ENCODE measurements at places on chromosomes 5 and 9. TPM values are rescaled to one million over a fixed set of nuclear protein-coding genes. Genes with fewer than 3 reads are reported as not detected.
A peak's percentile ranks its signal among the peaks of the same experiment; 100 is the strongest.

DNA sequence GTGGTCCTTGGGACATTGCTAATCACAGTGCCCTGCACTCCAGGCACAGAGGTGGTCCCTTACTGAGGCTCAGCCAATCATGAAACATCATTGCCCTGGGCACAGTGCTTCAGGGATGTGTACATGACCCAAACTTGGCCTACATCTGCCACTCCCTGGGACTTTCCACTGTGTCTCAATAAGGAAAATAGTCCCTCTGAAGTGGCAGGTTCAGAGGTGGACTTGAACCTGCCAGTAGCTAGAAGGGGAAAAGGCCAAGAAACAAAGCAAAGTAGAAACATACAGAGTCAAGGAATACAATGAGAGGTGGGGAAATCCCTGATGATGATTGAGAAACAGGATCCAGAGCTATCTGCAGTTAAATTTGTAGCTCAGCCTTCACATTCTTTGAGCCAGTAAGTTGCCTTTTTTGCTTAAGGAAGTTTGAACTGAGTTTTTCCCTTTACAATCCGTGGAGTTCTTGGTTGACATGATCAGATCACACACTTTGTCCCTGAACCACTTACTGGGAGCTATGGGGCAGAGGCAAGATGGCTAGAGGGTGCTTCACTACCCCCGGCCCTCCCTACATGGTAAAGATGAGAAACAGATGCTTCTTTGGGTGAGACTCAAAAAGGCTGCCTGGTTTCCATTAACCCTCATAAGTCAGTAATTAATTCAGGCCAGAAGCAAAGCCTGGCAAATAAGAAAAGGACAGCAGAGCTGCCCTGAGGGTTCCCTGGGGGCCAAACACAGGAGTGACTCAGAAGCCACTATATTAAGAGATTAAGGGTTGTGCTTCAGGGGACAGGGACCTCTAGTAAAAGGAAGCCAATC, 57.6 kb downstream of the SH3TC2 start:
- DNase-seq, result no peak

DNA sequence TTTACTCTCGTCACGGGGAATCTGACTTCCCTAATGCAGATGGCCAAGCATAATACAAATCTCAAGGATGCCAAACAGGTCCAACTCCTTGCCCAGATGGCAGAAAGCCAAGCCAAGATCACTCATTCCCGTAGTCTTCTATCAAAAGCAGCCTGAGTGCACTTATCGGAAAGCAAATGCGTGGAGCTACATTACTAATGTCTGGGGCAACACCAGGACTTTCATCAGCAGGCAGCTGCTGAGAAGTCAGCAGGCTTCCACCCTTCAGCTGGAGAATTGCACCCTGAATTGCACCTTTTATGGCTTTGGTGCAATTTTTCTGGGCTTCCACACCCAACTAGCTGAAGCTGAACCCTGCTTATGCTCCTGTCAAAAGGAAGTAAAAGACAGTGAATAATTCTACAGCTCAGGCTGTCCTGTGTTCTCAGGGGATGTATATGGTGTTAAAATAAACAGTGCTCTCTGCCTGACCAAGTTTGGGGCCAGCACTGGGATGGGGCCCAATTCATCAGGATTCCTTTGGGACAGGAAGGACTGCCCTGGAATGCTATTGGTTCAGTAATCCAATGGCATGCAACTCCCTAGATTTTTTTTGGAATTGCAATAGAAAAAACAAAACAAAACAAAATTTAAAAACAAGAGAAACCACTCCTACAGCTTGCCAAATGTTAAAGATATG, 92.6 kb downstream of the DPYSL3 start:
- DNase-seq, result no peak

The C9 gene
- not detected for total RNA-seq

DNA sequence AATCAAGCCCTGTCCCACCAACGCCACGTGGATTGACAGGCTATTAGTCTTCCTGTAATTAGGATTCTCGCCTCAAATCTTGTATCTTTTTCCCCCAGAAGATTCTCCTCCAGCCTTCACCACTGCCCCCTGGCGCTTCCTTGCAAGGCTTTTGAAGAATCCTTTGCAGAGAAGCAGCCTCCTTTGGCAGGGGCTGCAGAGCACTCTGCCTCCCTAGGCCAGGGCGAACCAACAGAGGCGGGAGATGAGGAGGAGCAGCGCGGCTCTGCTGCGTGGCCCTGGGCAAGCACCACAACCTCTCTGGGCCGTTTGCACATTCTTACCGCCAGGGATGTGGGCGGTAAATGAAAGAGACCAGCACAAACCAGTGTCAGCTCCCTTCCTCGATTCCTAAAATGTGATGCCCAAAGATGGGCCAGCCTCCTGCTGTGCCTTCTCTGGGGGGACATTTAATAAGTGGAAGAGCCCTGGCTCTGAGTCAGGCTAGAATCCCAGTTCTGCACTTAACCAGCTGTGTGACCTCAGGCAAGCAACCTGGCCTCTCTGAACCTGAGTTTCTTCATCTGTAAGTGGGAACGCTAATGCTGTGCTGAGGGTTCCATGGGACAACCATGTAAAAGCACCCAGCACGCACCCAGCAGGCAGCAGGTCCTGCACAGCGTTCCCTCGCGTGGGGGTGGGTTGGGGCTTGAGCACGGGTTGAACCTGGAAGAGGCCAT, 128.6 kb downstream of the KCNIP1 start:
- no peak for DNase-seq

DNA sequence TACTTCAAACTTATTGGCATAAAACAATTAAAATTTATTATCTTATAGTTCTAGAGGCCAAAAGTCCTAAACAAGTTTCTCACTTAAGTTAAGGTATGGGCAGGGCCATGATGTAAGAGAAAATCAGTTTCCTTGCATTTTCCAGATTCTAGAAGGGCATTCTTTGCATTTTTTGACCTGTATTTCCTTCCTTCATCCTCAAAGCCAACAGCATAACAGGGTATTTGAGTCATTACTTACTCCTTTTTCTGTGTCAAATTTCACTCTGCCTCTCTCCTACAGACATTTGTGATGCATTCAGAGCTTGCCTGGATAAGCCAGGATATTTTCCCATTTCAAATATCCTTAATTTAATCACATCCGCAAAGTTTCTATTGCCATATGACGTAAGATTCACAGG, 1499.0 kb downstream of the EFNA5 start:
- DNase-seq, result no peak

The TMEM174 gene
- total RNA-seq, result not detected

The ZNF608 gene
- total RNA-seq, result 17.9 TPM

DNA sequence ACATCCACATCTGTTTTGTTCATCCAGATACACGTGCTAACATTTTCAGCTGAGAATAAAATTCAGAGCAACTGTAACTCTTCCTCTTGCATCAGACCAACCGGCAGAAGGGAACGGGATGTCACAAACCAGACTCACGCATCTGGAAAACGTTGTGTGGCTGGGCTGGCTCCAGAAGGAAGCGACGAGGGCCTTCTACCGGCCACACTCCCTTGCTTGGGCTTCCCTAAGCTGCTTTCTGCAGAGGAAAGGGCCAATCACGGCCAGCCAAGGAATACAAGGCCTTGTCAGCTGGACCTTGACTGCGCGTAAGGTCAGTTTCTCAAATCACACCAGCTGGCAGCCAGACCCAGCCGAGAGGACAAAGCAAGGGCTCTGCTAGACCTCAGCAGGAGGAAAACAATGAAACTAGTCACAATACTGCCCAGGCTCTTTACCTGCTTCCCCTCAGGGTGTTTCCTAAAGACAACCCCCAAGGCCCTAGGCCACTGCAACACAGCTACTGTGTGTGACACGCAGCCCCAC, 106.1 kb downstream of the THBS4 start:
- no peak for DNase-seq

- no peak for DNase-seq
Measured at GRCh38 chr5:106080535-106080934, 1590.2 kb downstream of the EFNA5 start.

DNA sequence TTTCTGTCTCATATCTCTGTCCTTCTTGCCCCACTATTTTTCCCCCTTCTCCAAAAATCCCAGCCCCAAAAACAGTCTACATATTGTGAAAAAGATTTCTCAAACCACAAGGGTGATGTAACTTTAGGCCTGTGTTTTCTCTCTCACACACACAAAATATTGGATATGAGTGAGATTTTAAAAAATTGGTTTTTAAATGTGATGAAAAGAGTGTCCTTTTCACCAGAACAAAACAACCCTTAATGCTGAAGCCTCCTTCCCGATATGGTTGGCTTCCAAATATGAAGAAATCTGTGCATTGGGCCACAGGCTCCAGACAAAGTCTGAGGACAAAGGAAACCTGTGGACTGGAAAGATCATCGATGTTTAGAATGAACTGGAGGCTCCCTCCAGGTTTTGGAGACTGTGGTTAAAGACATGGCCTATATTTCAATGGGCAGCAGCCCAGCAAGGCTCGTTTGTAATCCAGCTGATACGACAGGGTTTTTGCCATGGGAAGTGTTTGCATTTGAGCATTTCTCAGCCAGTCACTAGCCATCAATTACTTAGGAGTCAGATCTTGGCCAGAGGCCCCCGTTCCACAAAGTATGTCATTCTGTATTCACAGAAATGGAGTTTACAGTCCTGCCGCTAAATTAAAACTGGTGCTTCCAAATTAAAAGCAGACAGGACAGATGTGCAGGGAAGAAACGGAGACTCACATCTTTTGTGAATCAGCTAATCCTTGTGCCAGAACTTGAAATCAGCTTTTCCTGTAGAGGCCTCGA, 546.3 kb downstream of the EBF1 start:
- DNase-seq, result no peak

The SPTAN1 gene
- 281 TPM for total RNA-seq

The PHYHD1 gene
- 26.4 TPM for total RNA-seq

GRCh38 chr9:16771356-16771755, 99.1 kb downstream of the BNC2 start:
- DNase-seq, result no peak

- DNase-seq, result peak; percentile 27
Measured at GRCh38 chr5:143536364-143536763, 132.9 kb upstream of the NR3C1 start.

All from omental fat pad (tissue), 4 donors.